ENCODE measurements at places on chromosomes 7 and 10.

- no peak for DNase-seq
Observed at GRCh38 chr10:77188000-77188395, 449.6 kb downstream of the KCNMA1 start.

DNA sequence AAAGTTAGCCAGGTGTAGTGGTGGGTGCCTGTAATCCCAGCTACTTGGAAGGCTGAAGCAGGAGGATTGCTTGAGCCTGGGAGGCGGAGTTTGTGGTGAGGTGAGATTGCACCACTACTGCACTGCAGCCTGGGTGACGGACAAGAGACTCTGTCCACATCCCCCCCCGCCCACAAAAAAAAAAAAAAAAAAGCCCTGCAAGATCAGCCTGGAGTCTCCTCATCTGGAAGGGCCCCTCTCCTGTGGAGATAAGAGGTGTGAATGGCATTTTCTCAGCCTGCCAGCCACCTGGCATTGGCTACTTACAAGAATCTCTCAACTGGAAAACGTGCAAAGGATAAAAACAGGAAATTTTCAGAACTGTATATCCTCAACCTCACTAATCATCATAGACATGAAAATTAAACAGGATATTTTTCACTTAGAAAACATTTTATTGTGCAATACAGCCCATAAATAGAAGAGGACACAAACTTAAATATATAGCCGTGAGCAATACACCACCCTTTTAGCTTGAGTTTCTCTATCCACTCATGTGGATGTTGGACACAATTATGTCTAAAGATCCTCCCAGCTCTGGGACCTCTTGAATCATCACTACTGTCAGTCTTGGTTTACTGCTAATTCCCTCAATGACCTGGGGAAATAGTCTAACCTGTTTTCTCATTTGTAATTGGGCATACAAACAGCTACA lies 11.3 kb upstream of the TSPAN15 start:
- DNase-seq = no peak

GRCh38 chr10:16845248-16845647 lies 28.0 kb upstream of the RSU1 start:
- DNase-seq = no peak

DNA sequence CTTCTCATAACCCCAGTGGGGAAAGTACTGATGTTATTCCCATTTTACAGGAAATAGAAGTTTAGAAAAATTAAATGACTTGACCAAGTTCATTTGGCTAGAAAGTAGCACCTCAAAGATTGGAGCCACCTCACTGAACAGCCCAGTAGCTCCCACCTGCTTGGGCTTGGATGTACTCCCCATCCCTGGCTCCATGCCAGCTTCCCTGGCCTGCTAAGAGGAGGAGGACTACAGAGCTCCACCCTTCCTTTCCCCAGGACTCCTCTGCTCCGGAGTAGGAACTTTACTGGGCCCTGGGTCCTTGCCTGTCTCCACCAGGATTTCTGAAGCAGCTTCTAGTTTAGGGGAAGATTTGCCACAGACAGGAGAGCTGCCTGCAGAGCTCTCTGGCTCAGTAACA lies 3.1 kb downstream of the HPS6 start:
- no peak for DNase-seq

GRCh38 chr7:156559001-156559400 lies 81.6 kb upstream of the RNF32 start:
- DNase-seq = no peak

DNA sequence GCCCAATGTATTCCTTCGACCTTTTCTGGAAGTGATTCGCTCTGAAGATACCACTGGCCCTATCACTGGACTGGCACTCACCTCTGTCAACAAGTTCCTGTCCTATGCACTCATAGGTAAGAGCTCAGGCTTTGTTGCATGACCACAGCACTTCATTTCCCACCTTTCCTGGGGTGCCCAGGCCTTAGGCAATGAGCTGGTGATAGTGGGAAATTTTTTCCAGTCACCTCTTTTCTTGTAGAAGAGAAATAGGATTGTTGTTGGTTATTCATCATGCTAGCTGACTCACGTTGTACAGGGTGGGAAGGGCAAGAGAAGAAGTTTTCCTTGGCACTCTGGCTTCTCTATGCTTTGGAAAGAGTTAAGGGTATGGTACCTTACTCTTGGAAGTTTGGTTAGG lies 51.4 kb upstream of the NFKB2 start:
- DNase-seq = no peak

DNA sequence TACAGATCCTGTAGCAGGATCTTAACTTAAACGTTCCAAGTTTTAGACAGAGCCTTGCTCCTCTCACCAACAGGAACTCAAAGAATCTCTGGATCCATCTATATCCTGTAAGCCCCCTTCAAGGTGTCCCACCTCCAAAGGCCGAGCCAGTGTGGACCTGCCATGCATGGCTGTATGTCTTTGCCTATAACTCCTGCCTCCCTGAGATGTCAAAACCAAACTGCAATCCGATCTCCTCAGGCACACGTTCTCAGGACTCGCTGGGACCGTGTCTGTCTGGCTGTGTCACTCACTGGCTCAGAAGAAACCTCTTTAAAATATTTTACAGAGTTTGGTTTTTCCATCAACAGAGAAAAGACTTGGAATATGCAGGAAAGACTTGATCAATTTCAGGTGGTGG lies 51.4 kb upstream of the FAM20C start:
- DNase-seq = no peak

DNA sequence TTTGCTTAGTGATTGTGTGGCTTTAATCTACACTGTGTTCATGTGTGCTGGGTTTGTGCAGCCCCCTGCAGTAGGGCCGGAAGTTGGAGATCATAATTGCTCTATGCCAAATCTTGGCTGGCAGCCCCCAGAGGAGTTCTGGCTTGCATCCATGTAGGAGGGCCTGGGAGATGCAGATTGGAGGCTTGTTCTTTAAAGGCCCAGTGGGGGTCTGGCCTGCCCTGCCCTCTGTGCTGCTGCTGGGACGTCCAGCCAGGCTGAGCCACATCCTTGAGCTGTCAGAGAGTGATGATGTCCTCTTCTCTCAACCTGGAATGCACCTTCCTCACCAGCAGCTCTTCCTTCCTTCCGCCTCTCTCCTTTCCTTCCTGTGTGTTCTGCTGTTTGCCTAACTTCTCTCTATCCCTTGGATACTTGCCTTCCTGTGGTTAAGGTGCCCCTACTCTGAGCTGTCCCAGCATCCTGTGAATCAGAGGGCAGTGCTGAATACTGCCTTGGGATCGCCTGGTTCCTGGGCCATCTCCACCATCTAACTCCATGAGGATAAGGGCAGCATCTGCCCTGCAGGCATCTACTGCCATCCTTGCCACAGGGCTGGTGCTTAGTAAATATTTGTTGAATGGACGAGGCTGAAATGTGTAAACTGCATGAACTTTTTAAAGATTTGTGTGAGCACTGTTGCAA lies 30.2 kb downstream of the DOCK1 start:
- no peak for DNase-seq

- DNase-seq = no peak
Observed at GRCh38 chr7:16205466-16205865, 215.9 kb downstream of the CRPPA start.

DNA sequence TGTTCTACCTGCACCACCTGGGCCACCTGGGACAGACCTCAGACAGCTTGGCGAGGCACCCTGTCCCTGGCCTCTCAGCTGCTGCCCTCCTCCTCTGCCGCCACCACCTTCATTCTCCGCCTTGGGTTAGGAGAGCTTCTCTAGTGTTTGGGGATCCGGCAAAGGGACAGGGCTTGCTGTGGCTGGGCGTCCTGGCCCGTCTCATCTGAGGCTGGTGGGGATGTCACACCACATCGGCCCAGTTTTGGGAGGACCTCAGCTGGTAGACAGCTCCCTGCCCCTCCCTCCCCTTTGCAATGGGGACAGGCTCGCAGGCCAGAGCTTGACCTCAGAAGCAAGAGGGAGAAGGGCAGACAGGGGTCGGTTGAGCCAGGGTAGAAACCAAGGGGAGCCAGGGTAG lies 26.4 kb downstream of the SPOCK2 start:
- DNase-seq = no peak

GRCh38 chr10:124198871-124199270 lies 105.5 kb upstream of the CHST15 start:
- no peak for DNase-seq

Data from GM12878 (cell line).